Dermis microvascular lymphatic vessel endothelial cell (primary cell): ENCODE measurements at places on chromosomes 5 and 9.
A peak's percentile ranks its signal among the peaks of the same experiment; 100 is the strongest.

GRCh38 chr5:168295574-168296201 is 4.2 kb downstream of the WWC1 start:
- DNase-seq: no peak

GRCh38 chr9:110785166-110785565 is 116.6 kb downstream of the MUSK start:
- no peak for DNase-seq

DNA sequence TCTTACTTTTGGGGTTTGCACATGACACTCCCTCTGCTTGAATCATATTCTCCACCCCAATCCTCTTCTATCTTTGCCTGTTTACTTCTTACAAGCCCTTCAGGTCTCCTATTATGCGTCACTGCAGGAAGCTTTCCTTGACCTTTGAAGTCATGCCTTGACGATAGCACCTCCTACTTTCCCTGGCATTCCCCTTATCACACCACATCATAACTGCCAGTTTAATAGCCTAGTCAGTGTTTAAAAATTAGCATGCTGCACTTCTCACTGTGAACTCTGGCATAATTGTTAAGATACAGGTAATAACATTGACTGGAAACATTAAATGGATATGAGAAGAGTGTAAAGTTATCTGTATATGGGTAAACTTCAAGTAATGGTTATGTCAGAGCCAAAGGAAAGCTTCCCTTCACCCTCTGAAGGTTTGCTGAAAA is 37.1 kb upstream of the CEP120 start:
- peak; percentile 84 for DNase-seq

- peak; percentile 54 for DNase-seq
Observed at GRCh38 chr9:114805670-114806525, at the start of gene TNFSF15. Gene TNFSF15, minus strand, starts transcription at chr9:114806039. Its CDS starts 27 bp downstream, at chr9:114806012.

DNA sequence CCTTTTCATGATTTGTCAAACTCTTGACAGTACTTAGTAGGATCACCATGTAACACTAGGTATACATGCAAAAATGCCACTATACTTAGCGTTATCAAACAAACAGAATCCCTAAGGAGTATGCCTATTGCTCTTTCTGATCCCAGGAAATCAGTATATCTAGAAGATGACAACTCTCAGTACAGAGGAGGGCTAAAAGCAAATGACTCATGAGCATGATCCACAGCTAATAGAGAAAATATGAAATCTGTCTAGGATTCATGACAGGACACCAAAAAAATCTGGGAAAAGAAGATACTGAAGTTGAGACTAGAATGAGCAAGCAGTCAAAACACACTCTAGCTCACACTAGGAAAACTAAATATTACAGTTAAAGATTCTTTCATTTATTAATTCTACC is 89.2 kb downstream of the RAPGEF6 start:
- DNase-seq: no peak

GRCh38 chr5:123371575-123372179 is 51.5 kb downstream of the CEP120 start:
- no peak for DNase-seq

DNA sequence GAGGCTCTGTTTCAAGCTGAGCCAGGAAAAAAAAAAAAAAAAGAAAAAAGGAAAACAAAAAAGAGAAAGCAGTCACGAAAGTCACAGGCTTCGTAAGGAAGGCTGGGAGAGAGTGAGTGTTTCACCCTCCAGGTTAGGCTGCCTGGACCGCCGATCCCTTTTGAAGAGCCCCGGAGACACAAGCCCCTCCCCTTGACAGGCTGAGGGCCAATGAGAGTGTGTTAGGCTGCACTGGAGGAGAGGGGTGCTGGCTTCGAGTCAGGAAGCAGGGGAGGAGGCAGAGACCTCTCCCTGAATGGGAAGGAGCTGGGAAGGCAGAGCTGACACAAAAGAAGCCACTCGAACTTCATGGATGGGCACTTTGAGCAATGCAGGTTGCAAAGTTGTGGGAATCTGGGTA is at the start of gene NMUR2:
Gene NMUR2, minus strand, starts transcription at position 135 of the 400 bp plus-strand sequence. CDS start 166 bp downstream, outside the sequence.
- no peak for DNase-seq

DNA sequence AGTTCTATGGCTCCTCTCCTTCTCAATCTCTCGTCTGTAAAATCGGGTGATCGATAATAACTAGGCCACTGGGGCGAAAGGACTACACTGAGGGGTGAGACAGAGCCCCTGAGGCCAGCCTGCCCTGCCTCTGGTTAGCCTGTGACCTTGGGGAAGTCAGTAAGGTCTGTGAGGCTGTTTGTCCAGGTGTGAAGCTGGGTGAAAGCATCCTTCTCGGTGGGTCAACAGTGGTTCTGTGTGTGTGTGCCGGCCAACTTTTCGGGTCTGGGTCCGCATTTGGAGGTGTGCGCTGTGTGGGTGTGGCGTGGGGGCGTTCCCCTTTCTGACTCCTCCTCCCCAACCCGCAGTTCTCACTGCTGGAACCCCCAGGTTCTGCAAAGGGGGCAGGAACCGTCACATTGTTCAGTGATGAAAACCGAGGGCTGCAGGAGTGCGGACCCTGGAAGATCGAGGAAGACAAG is 5.0 kb upstream of the RNF44 start:
- DNase-seq: no peak

DNA sequence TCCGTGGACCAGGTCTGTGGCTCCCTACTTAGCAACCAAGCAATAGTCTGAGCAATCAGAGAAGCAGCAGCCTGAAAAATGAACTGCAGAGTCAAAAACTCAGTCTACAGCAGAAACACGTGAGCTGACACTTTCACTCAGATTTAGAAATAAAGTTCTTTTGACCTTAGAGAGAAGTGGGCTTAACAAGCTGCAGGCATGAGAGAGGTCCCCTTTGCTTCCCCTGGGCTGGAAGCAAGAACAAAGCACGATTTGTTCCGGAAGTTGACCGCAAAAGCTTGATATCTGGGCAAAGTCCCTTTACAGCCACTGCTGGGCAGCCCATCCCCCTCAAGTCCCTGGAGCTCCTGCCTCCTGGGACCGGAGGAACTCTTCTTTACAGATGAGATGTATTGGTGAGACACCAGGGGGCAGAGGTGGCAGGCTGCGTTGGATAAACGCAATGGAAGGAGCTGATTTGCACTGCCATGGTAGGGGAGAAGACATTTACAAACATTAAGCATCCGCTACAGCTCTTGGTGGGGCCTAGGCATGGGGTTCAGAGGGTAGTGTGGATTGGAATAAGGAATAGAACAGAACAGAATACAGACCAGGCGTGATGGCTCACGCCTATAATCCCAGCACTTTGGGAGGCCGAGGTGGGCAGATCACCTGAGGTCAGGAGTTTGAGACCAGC is 5.8 kb upstream of the SOWAHA start:
- no peak for DNase-seq

DNA sequence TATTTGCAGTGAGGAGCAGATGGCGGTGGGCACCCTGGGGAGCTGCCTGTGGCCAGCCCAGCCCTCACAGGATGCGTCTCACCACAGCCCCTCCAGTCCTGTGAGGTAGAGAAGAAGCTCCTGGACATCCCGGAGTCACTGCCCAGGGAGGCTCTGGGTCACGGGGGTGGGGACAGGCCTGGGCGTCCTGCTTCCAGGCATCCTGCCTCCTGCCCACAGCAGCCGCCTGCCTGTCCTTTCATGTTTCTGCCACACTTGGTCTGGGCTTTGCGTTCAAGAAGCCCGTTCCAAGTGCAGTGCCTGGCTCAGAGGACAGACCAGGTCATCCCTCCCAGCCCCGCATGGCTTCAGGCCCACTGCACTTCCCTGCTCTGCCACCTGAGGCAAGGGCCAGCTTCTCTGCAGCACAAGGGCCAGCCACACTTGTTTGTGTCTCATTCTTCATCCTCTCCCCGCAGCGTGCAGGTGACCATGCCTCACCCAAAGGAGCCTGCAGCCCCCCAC is 38.2 kb downstream of the ZDHHC11B start:
- DNase-seq: no peak

- DNase-seq: no peak
Observed at GRCh38 chr9:38347946-38348345, 44.6 kb upstream of the ALDH1B1 start.

- DNase-seq: no peak
Observed at GRCh38 chr9:89714321-89714720, 109.5 kb downstream of the GADD45G start.

GRCh38 chr5:3326841-3327232 is 268.8 kb upstream of the IRX1 start:
- DNase-seq: no peak

- peak; percentile 32 for DNase-seq
Observed at GRCh38 chr5:164052536-164053093, 547.2 kb downstream of the MAT2B start.

DNA sequence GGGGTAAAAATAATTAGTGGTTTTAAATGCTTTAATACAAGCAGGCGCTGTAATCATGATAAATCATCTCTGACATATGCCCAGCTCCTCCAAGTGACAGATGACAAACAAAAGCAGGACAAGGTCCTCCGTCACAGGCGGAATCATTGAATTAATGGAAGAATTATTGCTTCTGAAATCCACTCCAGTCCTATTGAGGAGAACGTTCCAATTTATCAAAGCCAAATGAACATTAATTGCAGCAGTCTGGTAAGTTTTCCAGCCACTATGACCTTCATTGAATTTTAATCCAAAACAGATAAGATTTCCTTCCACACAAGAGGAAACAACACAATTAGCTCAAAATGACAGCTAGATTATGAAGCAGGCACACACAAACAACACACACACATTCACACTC is 136.8 kb downstream of the ASTN2 start:
- DNase-seq: no peak

GRCh38 chr5:39299962-39300361 is 64.3 kb downstream of the C9 start:
- no peak for DNase-seq

GRCh38 chr5:150758203-150758530 is 650 bp downstream of the DCTN4 start:
- no peak for DNase-seq

DNA sequence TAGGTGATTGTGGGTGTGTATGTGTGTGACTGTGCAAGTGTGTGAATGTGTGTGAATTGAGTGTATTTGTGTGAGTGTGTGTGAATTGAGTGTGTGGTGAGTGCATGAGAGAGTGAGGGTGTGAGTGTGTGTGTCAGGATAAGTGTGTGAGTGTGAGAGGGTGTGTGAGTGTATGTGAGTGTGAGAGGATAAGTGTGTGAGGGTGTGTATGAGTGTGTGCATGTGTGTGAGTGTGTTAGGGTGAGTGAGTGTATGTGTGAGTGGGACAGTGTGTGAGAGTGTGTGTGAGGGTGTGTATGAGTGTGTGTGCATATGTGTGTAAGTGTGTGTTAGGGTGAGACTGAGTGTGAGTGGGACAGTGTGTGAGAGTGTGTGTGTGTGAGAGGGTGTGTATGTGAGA is 21.7 kb downstream of the GPRIN1 start:
- DNase-seq: no peak
